ENCODE measurements at places on chromosomes 2 and 18.
A peak's percentile ranks its signal among the peaks of the same experiment; 100 is the strongest.

DNA sequence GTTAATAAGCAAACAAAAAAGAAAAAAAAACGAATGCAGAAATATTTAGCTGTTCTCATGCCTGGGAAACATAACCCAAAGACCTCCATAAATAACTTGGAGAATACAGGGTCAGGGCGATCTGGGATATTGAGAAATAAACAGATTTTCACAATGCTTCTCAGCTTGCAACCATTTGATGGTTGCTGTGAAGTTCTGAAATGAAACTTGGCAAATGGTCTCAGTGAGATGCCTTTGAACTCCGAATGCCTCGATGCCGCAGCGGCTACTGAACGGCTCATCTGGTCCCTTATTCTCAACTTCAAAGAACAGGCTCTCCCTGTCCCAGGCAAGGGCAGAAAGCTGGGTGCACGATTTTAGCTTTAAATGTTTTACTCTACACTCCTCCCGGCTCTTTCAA, 78.1 kb downstream of the ZNF516 start:
- DNase-seq = no peak

- DNase-seq = no peak
Measured at GRCh38 chr2:226655871-226656270, 143.7 kb downstream of the IRS1 start.

GRCh38 chr2:15970701-15971100, 30.4 kb downstream of the MYCN start:
- no peak for DNase-seq

- no peak for DNase-seq
Measured at GRCh38 chr2:190598621-190599020, 50.3 kb upstream of the NAB1 start.

DNA sequence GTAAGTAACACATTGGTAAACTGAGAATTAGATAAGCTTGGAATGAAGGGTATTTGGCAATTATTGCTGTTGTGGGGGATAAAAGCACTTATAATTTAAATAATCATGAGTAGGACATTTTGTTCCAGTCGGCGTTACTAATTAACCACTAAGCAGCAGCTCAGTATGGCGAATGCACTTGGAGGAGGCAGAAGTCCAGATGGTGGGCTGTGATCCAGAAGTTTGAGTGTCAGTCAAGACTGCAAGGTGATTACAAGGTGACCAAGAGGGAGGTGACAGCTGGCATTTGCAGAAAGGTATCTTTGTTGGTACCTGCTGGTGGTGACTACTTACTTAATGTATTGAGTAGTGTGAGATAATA, 643.6 kb upstream of the FAM98A start:
- no peak for DNase-seq

DNA sequence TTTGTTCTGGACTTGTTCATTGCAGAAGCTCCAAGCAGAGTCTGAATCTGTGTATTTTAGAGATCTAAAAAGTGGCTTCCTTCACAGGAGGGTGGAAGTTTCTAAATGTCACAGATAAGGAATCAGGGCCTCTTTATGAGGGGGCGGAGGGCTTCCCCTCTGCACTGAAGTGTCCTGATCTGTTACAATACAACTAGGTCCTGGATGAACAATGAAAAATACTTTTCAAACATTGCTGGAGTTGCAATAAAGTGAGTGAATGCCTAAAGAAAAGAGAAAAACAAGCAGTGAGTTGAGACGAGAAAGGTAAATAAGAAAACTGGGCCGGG, 179.3 kb upstream of the HDAC4 start:
- no peak for DNase-seq

DNA sequence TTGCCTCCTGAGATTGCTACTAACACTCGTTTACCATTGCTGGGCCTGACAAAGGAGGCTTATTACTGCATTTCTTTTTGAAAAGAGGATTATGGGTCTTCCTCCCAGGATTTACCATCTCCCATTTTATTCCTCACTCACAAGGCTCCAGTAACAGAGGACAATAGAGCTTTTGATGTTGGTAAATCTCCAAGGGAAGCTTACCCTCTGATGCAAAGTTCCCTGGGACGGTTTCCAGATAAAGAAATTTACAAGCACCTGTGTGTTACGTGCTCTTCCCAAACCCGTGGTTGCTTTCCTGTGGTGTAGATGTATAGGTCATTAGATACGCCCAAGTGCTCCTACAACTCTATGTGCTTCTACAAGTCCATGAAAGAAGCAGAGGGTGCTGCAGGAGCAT, 17.1 kb downstream of the VSNL1 start:
- DNase-seq = no peak

DNA sequence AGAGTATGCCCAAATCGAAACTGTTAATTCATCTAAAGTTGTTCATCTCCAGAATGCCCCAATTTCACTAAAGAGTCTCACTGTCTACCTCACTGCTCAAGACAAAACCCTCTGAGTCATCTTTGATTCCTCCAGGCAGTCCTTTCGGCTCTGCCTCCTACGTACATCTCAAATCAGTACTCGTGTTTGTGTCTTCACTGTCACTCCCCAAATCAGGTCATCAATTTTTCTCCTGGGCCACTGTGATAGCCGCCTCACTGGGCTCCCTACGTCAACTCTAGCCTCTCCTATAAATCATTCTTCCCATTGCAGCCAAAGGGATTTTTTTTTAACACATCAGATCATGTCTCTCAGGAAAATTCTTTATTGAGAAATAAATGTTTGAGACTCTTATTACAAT, 42.1 kb upstream of the TTC39C start:
- peak; percentile 76 for DNase-seq

DNA sequence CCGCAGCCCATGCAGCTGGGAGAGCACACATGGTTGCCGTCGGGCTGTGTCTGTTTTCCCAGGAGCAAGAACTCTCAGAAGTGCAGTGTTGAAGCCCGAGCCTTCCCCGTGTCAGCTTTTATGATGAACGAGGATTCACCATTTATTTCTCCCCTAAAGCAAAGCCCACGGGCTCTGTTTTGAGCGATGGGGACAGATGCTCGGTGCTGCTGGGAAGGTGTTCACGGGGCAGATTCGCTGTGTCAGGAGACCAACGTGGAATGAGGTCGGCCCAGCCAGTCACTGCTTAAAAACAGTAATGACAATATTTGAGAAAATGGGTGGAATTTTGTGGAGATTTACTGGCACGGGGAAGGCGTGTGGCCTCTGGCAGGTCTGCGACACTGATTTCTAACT, 43.9 kb downstream of the NFATC1 start:
- no peak for DNase-seq

GRCh38 chr2:216557413-216557812, 58.8 kb downstream of the RPL37A start:
- no peak for DNase-seq

DNA sequence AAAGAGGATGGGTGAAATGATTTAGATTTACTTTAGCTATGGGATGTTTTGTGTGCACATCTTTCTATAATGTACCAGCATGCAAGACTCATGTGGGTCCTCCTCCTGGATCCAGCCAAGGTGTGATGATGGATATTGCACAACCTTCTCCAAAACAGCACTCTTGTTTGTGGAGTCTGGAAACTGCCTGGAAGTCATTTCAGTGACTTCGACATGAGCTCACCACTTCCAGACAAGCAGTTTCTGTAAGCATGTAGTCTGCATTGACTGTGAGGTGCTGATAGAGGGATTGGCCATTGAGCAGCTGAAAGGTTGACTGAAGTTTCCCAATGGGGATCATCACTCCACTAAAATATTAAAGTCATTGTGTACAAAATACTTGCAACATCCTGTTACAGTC, 154.0 kb downstream of the TRIB2 start:
- no peak for DNase-seq

DNA sequence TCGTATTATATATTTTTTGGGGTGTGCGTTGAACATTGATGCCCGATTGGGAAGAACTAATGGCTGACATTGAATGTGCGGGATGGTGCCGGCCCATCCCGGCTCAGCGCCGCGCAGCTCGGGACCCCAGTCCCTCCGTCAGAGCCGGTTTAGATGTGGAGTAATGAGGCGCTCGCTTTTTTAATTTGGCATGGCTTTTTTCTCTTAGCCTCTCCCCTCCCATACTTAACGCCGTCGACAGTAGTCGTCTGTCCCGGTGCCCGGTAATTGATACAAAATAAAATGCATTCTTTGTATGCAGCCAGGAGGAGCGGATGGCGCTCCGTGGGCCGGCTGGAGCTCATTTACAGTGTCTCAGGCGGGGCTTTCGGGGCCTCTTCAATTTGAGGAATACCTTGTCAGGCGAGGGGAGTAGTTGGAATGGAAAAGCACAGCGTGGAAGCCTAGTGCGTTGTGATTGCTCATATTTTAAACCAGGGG, 209.2 kb downstream of the GBX2 start:
- no peak for DNase-seq

DNA sequence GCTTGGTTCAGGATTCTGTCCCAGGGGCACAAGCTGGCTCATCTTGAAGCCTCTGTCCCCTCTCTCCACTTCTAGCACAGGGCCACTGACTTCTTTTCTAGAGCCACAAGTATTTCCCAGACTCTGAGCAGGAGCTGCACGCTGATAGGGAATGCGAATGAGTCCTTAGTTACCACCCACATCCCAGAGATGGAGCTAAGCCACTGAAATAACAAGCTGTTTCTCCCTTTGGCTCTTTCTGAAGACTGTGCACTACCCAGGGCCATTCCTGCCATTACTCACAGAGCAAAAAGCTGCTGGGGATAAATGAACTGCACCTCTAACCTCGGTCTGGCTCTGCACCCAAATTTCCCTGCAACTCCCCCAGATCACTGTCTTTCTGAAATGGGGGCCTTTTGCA, 70.6 kb downstream of the TSN start:
- DNase-seq = no peak

- peak; percentile 21 for DNase-seq
Measured at GRCh38 chr2:9594366-9595054, 36.3 kb downstream of the YWHAQ start.

GRCh38 chr2:10981451-10981850, 69.7 kb downstream of the KCNF1 start:
- DNase-seq = no peak

DNA sequence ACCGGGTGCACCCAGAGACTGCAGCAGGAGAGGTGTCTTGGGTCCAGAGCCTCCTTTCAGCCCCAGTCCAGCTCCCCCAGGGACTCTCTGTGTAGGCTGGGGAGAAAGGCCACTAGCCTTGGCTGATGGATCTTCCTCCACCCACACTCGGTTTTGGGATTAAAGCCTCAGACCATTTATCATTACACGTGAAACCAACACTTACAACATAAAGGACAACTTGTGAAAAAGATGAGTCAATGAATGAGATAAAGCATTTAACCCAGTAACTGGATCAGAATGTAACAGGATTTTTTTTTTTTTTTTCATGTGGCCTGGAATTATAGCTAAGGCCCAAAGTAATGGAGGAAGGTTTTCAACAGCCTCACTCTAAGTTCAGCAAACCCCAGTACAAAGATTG, 32.1 kb downstream of the NAT8 start:
- DNase-seq = no peak

GRCh38 chr18:37701967-37702366, 136.4 kb upstream of the CELF4 start:
- DNase-seq = no peak

DNA sequence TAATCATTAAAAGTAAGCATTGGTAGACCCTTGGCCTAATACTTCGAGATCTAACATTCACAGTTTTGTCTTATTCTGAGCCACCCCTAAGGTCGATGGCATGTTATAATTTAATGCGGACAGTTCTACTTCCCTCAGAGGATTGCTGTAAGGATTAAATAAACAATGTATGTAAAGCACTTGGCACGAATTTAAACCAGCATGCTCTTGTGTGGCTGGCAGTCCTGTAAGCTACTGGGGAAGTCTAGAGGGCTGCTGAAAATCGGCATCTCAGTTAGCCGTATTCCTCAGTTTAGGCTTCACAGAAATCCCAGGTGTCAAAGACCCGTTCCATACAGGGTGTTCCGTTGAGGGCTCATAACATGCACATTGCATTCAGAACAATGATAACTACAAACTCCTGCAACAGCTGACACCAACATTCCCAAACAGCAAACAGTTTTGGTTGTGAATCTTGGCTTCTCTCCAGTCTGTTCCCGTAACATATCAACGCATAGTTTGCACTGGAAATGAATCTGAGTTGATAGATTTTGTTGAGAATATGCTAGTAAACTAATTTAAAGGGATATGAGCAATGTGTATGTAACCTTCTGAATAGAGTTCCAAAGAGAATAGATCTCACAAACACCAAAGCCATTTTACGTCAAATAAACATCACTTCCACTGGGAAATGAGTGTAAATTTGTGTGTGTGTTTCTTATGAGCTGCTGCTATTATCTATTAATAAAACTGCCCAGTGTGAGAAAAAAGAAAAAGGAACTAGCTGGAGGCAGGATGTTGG, 52.2 kb upstream of the ACKR3 start:
- DNase-seq = no peak

DNA sequence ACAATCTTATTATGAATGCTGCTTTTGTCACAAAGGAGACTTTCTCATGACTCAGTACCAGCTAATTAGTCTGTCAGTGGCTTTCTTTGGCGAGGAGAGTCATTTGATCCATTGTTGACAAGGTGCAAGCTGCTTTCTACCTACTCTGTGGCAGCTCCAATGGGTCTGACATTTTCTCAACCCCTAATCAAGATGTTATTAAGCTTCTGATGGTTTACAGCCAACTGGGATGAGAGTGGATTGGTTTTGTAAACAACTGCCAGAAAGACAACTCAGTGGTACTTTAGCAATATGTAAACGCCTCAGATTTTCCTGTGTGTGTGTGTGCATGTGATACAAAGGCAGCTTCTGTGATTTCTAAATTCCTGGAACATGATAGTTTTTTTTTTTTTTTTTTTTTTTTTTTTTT, 8.2 kb upstream of the CLIP4 start:
- DNase-seq = no peak

DNA sequence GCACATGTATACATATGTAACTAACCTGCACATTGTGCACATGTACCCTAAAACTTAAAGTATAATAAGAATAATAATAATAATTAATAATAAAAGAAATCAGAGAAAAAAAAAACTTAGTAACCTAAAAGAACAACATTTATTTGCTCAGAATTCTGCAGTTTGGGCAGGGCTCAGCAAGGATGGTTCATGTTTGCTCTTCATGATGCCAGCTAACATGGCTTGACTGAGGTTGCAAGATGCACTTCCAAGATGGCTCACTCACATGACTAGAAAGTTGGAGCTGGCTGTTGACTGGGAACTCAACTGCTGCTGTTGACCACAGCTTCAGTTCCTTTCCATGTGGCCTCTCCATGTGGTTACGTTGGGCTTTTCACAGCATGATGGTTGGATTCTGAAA, 56.4 kb downstream of the KLHL29 start:
- no peak for DNase-seq

- DNase-seq = no peak
Measured at GRCh38 chr2:52144590-52144989, 1112.7 kb upstream of the NRXN1 start.

DNA sequence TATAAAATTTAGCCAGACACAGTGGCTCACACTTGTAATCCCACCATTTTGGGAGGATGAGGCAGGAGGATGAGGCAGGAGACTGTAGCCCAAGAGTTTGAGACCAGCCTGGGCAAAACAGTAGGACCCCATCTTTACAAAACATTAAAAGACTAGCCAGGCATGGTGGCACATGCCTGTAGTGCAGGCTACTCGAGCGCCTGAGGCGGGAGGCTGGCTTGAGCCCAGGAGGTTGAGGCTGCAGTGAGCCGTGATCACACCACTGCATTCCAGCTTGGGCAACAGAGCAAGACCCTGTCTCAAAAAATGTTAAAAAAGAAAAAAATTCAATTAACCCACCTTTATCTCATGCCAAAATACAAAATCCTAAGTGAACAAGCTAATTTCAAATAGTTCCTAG, 4.0 kb downstream of the REV1 start:
- no peak for DNase-seq

- DNase-seq = no peak
Measured at GRCh38 chr18:50987261-50987660, 19.4 kb downstream of the ELAC1 start.

GRCh38 chr18:67072791-67073190, 443.7 kb downstream of the DSEL start:
- no peak for DNase-seq

Measured in GM12865 (cell line).